ENCODE measurements at places on chromosomes 12 and 14. TPM values are rescaled to one million over a fixed set of nuclear protein-coding genes. Genes with fewer than 3 reads are reported as not detected.

PZP gene
- not detected for total RNA-seq

SDSL gene
- 17.5 TPM for total RNA-seq

DEPDC4 gene
- 0.71 TPM for total RNA-seq

CPM gene
- 3.0 TPM for total RNA-seq

LUM gene
- 1,464 TPM for total RNA-seq

KRT75 gene
- not detected for total RNA-seq

PELI2 gene
- 16.6 TPM for total RNA-seq

RNU4-1 gene
- under 0.01 TPM for total RNA-seq

TRHDE gene
- 3.5 TPM for total RNA-seq

P2RX2 gene
- not detected for total RNA-seq

ZBTB42 gene
- total RNA-seq = 1.00 TPM

SYNDIG1L gene
- total RNA-seq = not detected

KCNH5 gene
- 0.09 TPM for total RNA-seq

GMFB gene
- total RNA-seq = 79.5 TPM

GNB3 gene
- total RNA-seq = 0.92 TPM

TMEM119 gene
- total RNA-seq = 62.7 TPM

TMEM132C gene
- not detected for total RNA-seq

TSHR gene
- not detected for total RNA-seq

DYRK2 gene
- total RNA-seq = 14.8 TPM

RIC8B gene
- 11.9 TPM for total RNA-seq

DTX1 gene
- not detected for total RNA-seq

IGFBP6 gene
- total RNA-seq = 666 TPM

RND1 gene
- 0.55 TPM for total RNA-seq

AQP2 gene
- total RNA-seq = not detected

PIWIL1 gene
- total RNA-seq = not detected

GTF2A1 gene
- 19.5 TPM for total RNA-seq

PNN gene
- 16.0 TPM for total RNA-seq

GPD1 gene
- not detected for total RNA-seq

ACRBP gene
- total RNA-seq = 0.28 TPM

GSKIP gene
- total RNA-seq = 25.6 TPM

RERG gene
- total RNA-seq = 0.28 TPM

KLRK1 gene
- total RNA-seq = not detected

LMO3 gene
- total RNA-seq = 10.8 TPM

PPFIA2 gene
- total RNA-seq = 2.2 TPM

TCL1B gene
- not detected for total RNA-seq

HOXC6 gene
- 0.28 TPM for total RNA-seq

NUDT14 gene
- 10.7 TPM for total RNA-seq

AGAP2 gene
- total RNA-seq = 0.14 TPM

GPATCH2L gene
- total RNA-seq = 53.8 TPM

FOXN4 gene
- not detected for total RNA-seq

BATF gene
- total RNA-seq = not detected

INHBE gene
- 12.7 TPM for total RNA-seq

SYT1 gene
- 2.0 TPM for total RNA-seq

NELL2 gene
- not detected for total RNA-seq

B3GNT4 gene
- 0.09 TPM for total RNA-seq

SART3 gene
- total RNA-seq = 116 TPM

LLPH gene
- 4.7 TPM for total RNA-seq

Measured in smooth muscle cell of bladder (primary cell).